ENCODE measurements at places on chromosomes 7 and 10.

- no peak for DNase-seq
These were observed 42.7 kb upstream of the PPP2R2D start for GRCh38 chr10:131858118-131858515.

GRCh38 chr10:1195828-1196227 is 139.6 kb downstream of the WDR37 start:
- DNase-seq, result no peak

DNA sequence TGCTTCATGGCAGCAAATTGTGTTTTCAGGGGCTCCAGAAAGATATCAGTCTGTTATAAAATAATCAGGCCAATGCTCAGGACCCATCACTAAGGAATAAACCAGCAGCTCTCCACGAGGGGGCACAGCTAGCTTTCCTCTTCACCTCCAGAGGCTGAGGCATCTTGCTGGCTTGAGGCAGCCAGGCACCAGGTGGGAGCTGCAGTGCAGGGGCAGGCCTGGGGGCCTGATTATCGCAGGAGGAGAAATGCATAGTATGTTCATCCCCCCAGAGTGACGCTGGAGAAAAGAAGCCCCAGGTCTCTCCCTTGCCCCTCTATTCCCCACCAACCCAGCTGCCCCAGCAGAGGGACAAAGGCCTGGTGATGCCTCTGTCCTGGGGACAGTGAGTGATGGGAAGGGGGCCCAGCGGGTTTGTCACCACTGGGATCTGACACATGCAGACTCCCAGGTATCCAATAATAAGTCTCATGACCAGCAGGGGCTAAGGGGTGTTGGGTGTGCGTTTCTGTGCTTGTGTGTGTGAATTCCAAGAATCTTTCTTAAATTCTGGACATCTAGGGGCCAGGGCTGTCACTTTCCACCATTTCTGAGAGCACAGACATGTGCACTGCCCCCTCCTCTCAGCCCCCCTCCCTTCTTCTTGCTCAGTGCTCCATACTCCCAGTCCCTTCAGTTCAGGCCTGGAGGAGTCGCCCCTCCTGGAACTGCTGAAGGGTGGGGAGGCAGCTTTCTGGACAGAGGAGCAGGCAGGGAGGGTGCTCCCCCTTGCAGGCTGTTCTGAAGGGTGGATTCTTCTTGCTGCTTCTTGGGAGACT is 128.1 kb upstream of the FAM20C start:
- DNase-seq, result no peak

- no peak for DNase-seq
These were observed 10.1 kb downstream of the PON2 start for GRCh38 chr7:95424716-95425115.

DNA sequence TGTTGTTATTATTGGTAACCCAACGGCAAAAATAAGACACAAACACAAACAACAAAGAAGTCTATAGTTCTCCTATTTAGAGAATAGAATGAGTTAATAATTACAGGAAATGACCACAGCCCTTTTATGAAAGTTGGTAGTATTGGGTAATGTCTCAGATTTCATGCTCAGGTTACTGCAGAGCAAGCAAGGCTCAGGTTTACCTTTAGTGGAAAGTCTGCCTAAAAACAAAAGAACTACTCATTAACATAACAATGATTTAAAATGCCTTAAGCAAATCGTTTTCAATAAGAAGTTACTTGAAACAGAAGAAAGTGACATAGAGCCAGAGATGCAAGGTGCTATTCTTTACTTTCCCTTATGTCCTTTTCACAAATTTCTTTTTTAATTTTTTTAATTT is 441.2 kb downstream of the PLXDC2 start:
- no peak for DNase-seq

GRCh38 chr10:85532773-85533172 is 833.8 kb downstream of the GRID1 start:
- DNase-seq, result no peak

DNA sequence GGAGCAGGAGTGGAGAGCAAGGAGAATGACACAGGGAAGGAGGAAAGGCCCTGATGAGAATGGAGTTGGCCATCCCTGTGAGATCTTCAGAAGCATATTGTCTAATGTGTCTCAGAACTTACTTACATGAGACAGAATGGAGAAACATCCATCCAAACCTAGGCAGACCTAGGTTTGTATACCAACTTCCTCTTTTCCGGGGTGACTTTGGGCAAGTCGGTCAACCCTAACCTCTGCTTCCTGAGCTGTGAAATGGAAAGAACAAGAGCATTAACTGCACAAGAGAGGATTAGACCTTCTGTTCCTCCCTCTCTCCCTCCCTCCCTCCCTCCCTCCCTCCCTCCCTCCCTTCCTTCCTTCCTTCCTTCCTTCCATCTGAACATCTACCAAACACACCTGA is 4.5 kb downstream of the GHRHR start:
- no peak for DNase-seq

DNA sequence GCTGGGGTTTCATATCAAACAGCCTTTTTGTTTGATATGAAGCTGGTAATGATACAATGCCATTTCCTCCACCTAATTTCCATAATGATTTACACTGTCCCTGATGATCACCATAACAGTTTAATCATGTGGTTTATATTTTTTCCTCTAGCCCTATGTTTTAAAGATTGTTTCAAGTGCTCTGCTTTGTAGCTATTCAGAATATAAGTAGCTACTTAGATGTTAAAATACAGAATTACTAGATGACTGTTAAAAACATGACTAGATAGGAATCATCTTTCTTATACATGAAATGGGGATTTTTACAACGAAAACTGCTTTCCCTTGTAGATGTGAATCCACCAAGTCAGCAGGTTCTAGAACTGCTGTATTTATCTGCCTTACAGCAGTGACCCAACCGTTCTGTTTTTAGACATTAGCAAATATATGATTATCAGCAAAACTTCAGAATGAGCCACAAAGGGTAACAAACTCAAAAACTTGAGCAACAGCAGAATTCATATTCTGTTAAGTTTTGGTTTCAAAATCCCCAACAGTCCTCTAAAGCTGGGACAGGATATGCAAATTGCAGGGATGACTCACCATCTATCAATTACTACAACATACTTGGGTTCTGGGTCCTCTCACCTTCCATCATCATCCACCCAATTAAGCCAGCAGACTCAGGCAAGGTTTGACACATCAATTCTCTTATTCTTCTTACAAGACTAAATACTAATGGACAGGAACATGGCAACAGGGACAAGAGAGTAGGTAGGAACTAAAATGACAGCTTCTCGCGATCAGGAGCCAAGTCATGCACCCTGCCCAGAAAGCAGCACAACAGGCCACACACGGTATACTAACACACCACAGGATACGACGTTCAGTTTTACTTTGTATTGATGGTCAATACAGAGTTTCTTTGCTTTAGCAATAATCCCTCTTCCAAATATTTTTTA is 83.9 kb downstream of the PIP4K2A start:
- DNase-seq, result no peak

- DNase-seq, result no peak
These were observed 53.8 kb downstream of the TAX1BP1 start for GRCh38 chr7:27793780-27794179.

DNA sequence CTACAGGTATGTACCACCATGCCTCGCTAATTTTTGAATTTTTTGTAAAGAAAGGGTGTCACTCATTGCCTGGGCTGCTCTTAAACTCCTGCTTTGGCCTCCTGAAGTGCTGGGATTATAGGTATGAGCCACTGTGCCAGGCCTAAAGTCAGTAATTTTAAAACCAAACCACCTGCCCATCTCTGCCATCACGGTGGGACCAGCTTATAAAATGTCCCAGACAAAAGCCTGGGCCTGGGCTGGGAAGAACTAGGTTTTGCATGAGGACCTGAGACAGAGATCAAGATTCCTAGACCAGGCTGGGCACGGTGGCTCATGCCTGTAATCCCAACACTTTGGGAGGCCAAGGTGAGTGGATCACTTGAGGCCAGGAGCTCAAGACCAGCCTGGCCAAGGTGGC is 395.6 kb downstream of the CALN1 start:
- DNase-seq, result no peak

DNA sequence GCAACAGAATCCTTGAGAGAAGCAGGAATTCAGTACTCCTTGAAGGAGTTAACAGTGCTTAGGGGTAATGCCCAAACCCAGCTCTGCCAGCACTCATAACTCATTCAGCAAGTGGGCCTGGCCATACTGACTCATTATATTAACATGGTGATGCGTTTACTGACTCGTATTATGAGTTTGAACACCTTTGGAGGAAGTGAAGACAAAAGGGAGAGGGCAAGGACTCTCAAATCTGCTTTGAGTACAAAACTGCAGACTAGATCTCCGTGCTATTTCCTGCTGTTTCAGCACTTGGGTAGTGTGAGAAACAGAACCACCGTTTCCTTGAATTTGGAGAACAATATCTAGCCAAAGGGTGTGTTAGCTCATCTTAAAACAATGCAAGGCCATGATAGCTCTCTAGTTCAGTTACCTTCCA is 30.8 kb downstream of the SLC16A9 start:
- DNase-seq, result no peak

GRCh38 chr10:123492016-123492415 is 174.1 kb upstream of the GPR26 start:
- no peak for DNase-seq

- no peak for DNase-seq
These were observed 11.4 kb upstream of the AKR1D1 start for GRCh38 chr7:138064856-138065357.

GRCh38 chr10:61759751-61760150 is 97.0 kb downstream of the CABCOCO1 start:
- DNase-seq, result no peak

DNA sequence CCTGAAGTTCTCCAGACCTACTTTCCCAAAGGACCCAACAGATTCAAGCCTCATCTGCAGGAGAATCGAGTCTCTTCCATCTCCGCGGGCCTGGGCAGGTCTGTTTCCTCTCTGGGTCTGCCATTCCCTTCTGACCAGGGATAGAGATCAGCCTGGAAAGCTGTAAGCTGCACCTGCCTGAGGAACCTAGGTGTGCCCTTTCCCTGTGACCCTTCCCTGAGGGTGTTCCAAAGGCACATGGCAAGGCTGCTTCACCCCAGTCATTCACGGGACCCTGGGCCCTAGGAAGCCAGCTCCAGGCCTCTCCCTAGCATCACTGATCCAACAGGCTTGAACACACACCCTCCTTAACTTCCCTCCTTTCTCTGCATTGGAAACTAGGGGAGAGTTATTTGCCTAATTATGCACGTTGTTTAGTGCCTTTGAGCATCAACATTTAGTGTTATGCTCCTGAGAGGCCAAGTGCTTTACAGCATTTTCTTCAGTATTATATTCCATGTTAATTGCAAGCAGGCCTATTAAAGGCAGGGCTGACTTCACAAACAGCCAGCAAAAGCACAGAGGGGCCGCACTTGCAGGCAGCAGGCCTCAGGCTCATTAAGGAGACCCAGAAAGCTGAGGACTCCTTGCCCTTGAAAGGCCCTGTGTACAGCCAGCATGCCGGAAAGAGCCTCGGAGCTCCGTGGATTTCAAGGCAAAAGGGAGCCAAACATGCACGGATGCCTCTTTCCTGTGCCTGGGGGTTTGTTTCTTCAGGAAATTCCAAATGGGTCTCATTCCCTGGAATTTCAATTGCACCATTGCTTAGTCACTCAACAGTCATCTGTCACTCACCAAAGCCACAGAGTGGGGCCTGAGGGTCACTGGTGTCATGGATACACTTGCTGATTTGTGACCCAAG is 91.0 kb upstream of the FAM20C start:
- no peak for DNase-seq

DNA sequence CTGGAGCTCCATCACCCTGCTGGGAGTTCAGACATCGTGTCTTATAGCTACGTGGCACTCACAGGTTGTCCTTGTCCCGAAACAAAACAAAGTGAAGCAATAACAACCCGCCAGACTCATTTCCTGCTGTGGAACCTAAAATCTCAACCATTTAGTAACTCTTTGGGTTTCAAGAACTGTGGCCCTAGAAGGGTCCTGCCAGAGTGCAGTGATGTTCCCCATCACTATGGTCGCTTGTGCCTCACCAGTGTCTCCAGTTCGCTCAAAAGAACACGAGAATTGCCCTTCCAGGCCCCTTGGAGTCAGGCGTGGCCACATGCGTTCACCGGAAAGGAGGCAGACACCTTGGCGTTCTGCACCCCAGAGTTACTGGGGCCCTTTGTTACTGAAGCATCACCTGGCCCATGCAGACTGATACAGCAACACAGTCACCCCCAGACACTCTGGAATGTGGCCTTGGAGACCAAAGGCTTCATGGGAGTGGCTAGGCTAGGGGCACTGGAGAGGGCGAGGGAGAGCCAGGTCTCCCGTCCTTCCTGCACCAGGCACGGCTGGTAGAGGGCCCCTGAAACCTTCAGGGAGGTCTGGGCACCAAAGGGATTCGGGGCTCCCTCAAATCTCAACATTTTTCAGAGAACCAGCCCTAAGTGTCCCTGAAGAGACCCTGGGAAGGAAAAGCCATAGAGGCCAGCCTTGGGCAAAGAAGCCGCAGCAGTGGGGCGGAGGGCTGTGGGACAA is 908 bp downstream of the CRYGN start:
- no peak for DNase-seq

GRCh38 chr10:26528715-26529393 is 90.7 kb downstream of the APBB1IP start:
- DNase-seq, result no peak

DNA sequence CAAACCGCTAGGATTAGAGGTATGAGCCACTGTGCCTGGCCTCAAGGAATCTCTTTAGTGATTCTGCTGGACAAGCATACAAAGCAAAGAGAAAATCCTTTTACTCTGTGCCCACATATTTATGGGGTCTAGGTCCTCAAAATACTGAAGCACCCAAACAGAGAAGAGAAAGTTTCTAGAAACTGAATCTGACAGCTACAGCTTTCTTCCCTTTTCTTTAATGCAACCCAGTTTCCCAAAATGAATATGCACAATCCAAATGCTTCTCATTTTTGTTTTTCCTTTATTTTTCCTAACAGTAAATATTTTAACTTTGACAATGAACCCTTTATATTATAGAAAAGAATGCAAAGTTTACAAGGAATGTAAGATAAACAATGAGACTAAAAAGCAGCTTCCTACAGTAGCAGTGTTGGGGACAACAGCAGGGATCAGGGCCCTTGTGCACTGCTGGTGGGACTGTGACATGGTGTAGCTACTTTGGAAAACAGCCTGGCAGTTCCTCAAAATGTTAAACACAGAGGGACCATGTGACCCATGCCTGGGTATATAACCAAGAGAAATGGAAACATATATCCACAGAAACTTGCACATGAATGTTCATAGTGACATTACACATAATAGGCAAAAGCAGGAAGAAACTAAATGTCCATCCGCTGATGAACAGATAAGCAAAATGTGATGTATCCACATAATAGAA is 325.2 kb downstream of the PRPF18 start:
- no peak for DNase-seq

DNA sequence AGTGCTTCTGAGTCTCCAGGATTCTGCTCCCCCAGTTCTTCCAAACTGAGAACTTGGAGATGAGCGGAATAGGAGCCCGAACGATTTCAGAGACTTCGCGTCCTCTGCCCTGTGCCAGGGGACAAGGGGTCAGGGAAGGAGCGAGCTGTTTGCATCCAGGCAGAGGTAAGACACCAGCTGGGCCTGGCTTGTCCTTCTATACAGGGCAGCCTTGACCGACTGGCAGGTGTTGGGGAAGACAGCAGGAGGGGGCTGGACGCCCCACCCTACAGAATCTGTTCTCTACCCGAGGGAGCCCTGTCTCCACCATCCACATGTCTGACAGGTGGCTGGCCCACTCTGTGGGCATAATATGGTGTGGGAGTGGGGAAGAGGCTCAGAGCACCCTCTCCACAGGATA is 7.1 kb downstream of the SPOCK2 start:
- no peak for DNase-seq

All from stimulated activated CD8-positive, alpha-beta memory T cell treated with anti-CD3 and anti-CD28 coated beads, Interleukin-7, amount 100 ng/mL, for 1 hour (primary cell).